ENCODE measurements at places on chromosomes 7 and 10. TPM values are rescaled to one million over a fixed set of nuclear protein-coding genes. Genes with fewer than 3 reads are reported as not detected.

The ANKRD2 gene
- total RNA-seq = not detected

The ORC5 gene
- total RNA-seq = 33.1 TPM

The C10orf143 gene
- 6.1 TPM for total RNA-seq

The MCM10 gene
- 87.8 TPM for total RNA-seq

The TSPAN14 gene
- total RNA-seq = 33.4 TPM

The NEURL1 gene
- total RNA-seq = not detected

The TWIST1 gene
- total RNA-seq = not detected

Measured in OCI-LY7 (cell line).